ENCODE measurements at places on chromosomes 4 and X. TPM values are rescaled to one million over a fixed set of nuclear protein-coding genes. Genes with fewer than 3 reads are reported as not detected.
A peak's percentile ranks its signal among the peaks of the same experiment; 100 is the strongest.

Gene FABP2
- total RNA-seq: not detected

Gene SPACA5
- not detected for total RNA-seq

Gene PNMA6F
- total RNA-seq: not detected

- no peaks in the 10 kb centered on the region for H3K36me3 ChIP-seq
- no peak overlapping the region for H3K27ac ChIP-seq
- H3K27me3 ChIP-seq: no peaks in the 10 kb centered on the region
- no peak overlapping the region for H3K4me3 ChIP-seq
- no peak for DNase-seq
Observed at GRCh38 chr4:70997546-70997945, 4.1 kb downstream of the DCK start.

DNA sequence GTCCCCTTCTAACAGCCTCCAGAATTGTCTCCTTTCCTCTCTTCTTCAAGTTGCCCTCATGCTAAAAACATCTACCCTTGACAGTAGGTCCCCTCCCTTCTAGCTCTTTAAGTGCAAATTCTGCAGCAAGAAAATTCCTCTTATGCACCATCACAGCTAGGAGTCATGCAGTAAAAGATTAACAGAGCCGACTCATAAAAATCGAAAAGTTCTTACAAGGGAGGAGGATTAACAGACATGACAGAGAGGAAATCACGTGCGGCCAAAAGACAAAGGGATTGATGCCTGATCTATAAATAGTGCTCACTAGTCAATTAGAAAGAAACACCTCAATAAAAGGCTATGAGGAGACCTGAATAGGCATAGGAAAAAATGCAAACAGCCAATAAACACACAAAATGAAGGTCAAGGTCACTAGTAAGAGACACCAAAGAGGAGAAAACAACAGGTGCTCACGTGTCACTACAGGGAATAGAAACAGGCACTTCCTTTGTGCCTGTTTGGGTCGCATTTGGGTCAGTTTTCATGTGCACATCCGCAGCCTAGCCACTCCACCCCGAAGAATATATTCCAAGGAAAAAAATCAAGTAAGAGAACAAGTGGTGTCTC is 3.4 kb downstream of the RNF212 start:
- H3K4me3 ChIP-seq: no peak overlapping the region
- H3K36me3 ChIP-seq: no peaks in the 10 kb centered on the region
- no peak overlapping the region for H3K27ac ChIP-seq
- no peaks in the 10 kb centered on the region for H3K27me3 ChIP-seq
- no peak for DNase-seq

DNA sequence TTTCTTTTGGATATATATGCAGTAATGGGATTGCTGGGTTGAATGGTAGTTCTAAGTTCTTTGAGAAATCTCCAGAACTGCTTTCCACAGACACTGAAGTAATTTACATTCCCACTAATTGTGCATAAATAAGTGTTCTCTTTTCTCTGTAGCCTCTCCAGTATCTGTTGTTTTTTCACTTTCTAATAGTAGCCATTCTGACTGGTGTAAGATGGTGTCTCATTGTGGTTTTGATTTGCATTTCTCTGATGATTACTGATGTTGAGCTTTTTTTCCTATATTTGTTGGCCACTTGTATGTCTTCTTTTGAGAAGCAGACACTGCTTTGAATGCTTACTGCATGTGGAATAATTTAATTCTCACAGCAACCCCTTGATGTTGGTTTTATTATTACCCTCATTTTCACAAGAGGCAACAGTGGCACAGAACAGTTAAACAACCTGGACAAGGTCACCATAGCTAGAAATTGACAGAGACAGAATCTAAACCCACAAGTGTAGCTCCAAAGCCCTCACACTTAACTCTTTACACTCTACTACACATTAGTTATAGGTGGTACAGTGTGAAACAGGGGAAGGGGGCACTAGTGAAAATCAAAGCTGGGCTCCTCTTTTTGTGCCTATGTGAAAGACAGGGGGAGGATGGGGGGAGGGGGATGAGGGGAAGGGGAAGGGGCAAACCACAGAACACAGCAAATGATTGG is 96.1 kb downstream of the REELD1 start:
- H3K4me1 ChIP-seq: no peaks in the 10 kb centered on the region
- DNase-seq: no peak
- no peaks in the 10 kb centered on the region for H3K27me3 ChIP-seq
- H3K4me3 ChIP-seq: no peak overlapping the region
- no peaks in the 10 kb centered on the region for H3K36me3 ChIP-seq

DNA sequence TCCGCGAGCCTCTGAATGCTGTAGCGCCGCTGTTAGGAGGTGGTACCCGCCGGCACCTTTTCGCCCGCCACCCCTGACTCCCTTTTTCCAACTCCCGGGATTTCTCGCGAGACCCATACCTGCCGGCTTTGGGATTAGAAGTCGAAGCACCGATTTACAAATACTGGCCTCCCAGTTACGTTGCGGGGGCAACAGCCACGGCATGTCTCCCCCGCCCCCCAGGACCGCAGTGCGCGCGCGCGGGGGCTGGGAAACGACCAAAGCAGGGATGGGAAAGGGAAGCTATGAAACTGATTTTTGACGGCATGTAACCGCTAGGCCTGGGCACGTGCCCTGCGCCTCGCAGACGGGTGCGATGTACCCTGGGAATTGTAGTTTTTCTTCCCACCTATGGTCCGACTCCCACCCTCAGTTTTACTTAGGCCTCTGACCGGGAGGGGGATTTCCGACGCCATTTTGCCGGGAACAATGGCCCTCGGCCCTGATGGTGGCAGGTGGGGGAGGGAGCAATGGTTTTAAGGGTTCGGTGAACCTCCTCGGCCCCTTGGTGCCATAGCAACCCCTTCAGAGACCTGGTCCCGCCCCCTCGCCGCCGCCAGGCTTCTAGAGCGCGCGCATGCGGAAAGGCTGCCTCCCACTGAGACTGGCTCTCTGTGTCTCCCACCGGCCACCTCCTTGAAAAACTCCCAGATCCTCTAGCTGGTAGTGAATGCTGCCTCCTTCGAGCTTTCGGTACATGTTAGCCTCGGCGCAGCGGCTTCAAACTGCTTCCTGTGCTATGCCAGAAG is 772 bp upstream of the WNK3 start:
- no peaks in the 10 kb centered on the region for H3K27me3 ChIP-seq
- H3K4me3 ChIP-seq: peak overlapping the region; percentile 27
- H3K4me1 ChIP-seq: no peaks in the 10 kb centered on the region
- peak; percentile 72 for DNase-seq
- H3K36me3 ChIP-seq: no peaks in the 10 kb centered on the region

GRCh38 chrX:143634663-143635455 is 1.0 kb downstream of the SLITRK4 start:
- H3K36me3 ChIP-seq: no peaks in the 10 kb centered on the region
- H3K27me3 ChIP-seq: peaks cover 4% of the 10 kb centered on the region
- no peaks in the 10 kb centered on the region for H3K4me1 ChIP-seq
- peak; percentile 8 for DNase-seq
- H3K27ac ChIP-seq: no peak overlapping the region

Gene AREG
- total RNA-seq: 0.81 TPM

DNA sequence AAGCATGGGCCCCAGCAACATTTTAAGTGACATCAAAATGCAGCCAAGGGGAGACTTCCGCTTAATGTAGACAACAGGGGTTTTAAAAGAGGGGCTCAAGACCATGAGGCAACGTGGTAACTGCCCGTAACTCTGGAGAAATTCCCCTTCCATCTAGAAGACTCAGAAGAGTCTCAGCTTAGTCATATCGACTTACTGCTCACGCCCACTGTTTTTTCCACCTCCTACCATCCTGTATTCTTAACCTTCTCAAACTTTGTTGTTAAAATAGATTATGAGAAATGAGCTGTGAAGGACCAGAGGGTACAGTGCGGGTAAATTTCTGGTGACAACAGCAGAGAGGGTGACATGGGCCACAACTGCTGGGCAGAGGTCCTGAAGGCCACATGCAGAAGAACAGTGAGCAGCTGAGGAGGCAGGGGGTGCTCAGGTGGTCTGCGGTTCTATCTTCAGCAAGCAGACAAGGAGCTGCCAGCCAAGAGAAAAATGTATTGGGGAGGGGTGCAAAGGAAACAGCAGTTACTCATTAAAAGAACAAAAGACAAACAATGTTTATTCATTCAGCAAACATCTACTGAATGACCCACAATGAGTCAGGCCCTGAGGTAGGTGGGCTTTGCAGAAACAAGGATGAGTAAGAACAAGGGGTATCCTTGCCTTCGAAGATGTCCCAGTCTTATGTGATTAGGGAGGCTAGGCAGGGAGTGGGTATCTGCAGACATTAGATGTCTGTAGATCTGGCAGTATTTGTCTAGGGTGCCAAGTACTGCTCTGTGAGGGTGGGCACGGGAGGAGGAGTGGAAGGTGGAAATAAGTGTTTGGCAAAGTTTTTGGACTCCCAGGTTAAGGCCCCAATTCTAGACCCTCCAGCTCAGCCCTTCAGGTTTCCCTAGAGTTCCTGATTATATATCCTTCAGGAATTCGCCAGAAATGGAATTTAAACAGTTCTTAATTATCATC is 175.3 kb downstream of the TSPAN5 start:
- no peaks in the 10 kb centered on the region for H3K27me3 ChIP-seq
- no peaks in the 10 kb centered on the region for H3K36me3 ChIP-seq
- no peak overlapping the region for H3K4me3 ChIP-seq
- H3K27ac ChIP-seq: no peak overlapping the region
- DNase-seq: no peak

DNA sequence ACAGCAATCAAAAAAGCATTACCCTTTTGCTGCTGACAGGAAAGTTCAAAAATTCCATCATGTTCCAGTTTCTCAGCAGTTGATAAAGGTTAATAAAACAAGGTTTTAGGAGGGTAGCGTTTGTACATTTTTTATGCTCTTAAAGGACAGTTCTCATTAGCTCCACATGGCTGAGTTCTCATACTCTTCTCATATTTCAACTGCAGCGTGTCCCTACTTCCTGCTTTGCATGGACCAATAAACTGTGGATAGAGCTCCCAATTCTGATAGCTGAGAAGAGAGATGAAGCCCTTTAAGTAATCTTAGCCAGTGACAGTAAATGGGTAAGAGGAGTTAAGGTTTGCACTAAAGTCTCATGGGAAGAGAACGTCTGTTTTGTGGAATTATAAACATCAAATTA is 53.5 kb downstream of the SPANXA2 start:
- no peak for DNase-seq
- H3K36me3 ChIP-seq: no peaks in the 10 kb centered on the region
- no peak overlapping the region for H3K27ac ChIP-seq
- H3K4me1 ChIP-seq: no peaks in the 10 kb centered on the region

Gene SYP
- 1.9 TPM for total RNA-seq

- H3K36me3 ChIP-seq: no peaks in the 10 kb centered on the region
- no peaks in the 10 kb centered on the region for H3K4me1 ChIP-seq
- no peak for DNase-seq
- H3K27ac ChIP-seq: no peak overlapping the region
- no peaks in the 10 kb centered on the region for H3K27me3 ChIP-seq
Observed at GRCh38 chr4:10809905-10810304, 125.3 kb upstream of the CLNK start.

DNA sequence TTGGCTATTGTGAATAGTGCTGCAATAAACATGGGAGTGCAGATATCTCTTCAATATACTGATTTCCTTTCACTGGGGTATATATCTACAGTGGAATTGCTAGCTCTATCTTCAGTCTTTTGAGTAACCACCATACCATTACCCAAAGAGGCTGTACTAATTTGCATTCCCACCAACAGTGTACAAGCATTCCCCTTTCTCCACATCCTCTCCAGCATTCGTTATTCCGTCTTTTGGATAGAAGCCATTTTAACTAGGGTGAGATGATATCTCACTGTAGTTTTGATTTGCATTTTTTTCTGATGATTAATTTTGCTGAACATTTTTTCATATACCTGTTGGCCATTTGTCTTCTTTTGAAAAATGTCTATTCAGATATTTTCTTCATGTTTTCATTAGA is 110.3 kb downstream of the PRDM5 start:
- H3K4me1 ChIP-seq: no peaks in the 10 kb centered on the region
- no peak overlapping the region for H3K4me3 ChIP-seq
- no peaks in the 10 kb centered on the region for H3K27me3 ChIP-seq

Gene NHS
- 6.9 TPM for total RNA-seq

GRCh38 chr4:32261196-32261595 is 1541.0 kb downstream of the PCDH7 start:
- no peaks in the 10 kb centered on the region for H3K36me3 ChIP-seq
- H3K4me3 ChIP-seq: no peak overlapping the region
- no peaks in the 10 kb centered on the region for H3K27me3 ChIP-seq
- no peak overlapping the region for H3K27ac ChIP-seq

DNA sequence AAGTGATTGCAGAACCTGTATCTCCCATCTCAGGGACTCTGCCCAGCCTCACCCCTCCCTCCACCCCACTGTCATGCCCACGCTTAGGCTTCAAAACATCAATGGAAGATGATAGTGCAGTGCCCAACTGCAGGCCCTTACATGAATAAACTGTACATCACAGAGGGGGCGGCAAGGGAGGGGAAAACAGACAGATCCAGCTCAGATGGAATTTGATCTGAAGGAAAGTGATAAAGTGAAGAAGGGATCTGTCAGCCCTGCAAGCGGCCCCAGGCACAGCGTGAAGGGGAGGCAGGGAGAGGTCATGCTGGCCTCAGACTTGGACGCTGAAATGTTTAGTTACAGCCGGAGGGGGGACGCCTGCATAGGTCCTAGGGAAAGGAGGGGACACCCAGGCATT is 38.5 kb downstream of the GYG2 start:
- H3K4me3 ChIP-seq: no peak overlapping the region
- no peaks in the 10 kb centered on the region for H3K27me3 ChIP-seq
- no peak overlapping the region for H3K27ac ChIP-seq
- H3K4me1 ChIP-seq: no peaks in the 10 kb centered on the region
- no peak for DNase-seq

DNA sequence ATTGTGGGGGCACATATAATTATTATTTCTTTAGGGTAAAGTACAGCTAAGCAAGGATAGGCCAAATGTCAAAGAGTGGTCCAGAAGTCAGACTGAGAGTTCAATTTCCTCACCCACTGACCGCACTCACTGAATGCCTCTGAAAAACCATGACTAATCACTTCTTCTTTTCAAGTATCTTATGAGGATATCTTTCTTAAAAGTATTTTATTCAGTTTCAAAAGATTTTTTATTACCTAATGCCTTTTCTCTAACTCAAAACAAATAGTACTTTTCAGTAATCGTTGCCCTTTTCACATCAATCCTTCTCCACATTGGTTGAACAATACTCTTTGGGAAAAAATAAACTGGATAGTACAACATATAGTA is 61.7 kb upstream of the CAMK2D start:
- no peaks in the 10 kb centered on the region for H3K36me3 ChIP-seq
- H3K4me1 ChIP-seq: no peaks in the 10 kb centered on the region
- H3K4me3 ChIP-seq: no peak overlapping the region
- no peaks in the 10 kb centered on the region for H3K27me3 ChIP-seq
- H3K27ac ChIP-seq: no peak overlapping the region

DNA sequence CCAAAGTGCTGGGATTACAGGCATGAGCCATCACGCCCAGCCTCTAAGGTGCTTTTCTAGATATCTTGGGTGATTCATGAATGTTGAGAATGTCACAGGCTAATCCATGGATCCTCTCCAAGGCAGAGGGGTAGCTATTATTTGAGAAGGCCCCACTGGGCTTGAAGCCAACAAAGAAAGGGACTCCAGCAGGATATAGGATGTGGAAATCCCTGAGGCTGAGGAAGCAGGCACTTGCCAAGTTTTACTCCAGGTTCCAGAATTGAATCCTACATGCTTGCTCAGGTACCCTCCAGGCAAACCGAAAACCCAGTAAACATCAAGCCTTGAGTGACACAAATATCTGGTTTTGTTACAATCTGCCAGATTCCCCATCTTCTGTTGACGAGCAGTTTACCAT is 15.8 kb downstream of the NLGN3 start:
- no peak overlapping the region for H3K27ac ChIP-seq
- no peak overlapping the region for H3K4me3 ChIP-seq
- H3K4me1 ChIP-seq: no peaks in the 10 kb centered on the region
- no peak for DNase-seq
- no peaks in the 10 kb centered on the region for H3K36me3 ChIP-seq

- no peaks in the 10 kb centered on the region for H3K36me3 ChIP-seq
- H3K27ac ChIP-seq: no peak overlapping the region
- no peaks in the 10 kb centered on the region for H3K4me1 ChIP-seq
- DNase-seq: no peak
Observed at GRCh38 chrX:140933016-140933415, 69.4 kb upstream of the SPANXB1 start.
